ENCODE measurements at places on chromosomes 3 and 15. TPM values are rescaled to one million over a fixed set of nuclear protein-coding genes. Genes with fewer than 3 reads are reported as not detected.

The PXK gene
- 24.0 TPM for total RNA-seq

DNA sequence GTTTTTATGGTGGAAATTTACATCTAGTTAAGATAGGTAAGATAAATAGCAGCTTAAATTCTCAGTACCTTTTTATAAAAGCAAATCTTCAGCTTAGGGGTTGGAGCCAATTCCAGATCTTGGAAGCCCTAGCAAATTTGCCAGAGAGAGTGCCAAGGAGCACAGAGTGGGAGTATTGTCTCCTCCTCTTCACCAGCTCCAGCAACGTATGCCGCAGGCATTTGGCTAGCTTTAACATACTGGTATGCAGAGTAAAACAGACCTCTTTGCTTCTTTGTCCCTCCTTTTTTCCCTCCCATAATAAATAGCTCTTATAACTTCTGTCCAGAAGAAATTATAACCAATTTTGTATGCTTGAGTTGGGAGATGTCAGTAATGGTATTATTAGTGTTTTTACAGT lies 140.4 kb downstream of the DIPK2A start:
- DNase-seq, result no peak

The ST6GAL1 gene
- 97.4 TPM for total RNA-seq

DNA sequence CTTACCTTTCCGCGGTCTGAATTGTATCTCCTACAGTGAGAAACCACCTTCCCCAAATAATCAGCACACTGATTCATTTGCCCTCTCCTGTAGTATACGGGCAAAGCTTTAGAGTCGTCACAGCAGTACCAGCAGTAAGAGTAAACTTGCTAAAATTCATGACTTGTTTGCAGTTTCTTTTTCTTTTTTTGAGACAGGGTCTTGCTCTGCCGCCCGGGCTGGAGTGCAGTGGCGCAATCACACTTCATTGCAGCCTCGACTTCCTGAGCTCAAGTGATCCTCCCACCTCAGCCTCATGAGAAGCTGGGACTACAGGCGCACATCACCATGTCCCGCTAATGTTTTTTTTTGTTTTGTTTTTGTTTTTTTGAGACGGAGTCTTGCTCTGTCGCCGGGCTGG lies 11.9 kb downstream of the SCAMP5 start:
- DNase-seq, result no peak

DNA sequence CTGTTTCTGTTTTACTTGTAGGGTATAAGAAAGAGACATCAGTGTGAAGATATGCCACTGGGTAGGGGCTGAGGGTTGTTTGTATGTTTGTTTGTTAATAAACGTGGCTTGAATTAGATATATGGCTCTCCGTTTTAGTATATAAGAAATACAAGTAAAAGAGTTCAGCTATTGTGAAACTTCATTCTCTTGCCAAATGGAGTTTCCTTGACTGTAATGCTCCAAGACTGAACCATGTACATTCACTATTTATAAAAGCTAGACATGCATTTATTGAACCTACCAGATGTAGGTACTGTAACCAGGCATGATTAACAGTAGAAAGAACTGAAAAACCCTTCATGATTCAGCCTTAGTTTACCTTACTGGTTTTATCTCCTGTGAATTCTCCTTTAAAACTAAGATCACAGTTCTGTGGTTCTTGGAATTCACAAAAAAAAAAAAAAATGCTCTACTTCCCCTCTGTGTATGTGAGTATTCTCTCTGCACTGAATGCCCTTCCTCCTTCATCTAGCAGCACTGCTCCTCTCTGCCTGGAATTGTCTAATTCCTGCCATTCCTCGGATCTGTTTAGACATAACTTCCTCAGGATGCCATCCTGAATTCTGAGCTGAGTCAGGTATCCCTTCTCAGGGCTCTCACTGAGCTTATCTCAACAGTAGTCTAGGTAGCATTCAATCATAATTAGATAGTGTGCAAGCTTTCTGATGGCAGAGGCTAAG lies 504.4 kb downstream of the FHIT start:
- DNase-seq, result no peak

The FGF12 gene
- not detected for total RNA-seq

- no peak for DNase-seq
Observed at GRCh38 chr3:106687905-106688304, 689.3 kb upstream of the CCDC54 start.

The HES1 gene
- 0.14 TPM for total RNA-seq

The CCR8 gene
- not detected for total RNA-seq

DNA sequence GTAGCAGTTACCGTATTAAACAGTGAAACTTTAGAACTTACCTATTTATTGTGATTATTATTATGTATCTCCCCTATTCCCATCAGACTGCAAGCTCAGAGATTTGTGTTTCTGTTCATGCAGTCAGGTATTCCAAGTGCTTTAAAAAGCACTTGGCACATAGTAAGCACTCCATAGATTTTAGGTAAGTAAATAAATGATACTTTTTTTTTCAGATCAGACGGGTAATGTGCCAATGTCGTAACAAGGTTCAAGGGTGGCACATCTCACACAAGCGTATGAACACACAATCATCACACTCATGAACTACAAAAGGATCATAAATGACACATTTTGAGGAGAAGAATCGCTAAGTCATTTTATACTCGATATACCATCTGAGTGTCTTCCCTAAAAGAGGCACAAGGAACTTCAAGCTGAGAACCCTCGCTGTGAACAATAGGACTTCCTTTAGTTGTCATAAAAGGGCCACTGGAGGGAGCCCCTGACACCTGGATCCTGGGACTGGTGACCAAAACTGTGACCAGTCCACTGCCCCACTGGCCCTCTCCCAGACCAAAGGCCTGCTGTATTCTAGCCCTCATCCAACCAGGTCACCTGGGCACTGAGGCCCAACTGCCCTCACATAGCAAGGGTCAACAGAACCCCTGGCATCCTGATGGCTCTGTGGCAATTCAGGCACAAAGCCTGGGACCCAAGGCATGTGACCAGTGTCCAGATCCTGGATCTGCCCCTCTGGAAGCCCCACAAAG lies 32.1 kb downstream of the KIF9 start:
- DNase-seq, result no peak

- DNase-seq, result no peak
Observed at GRCh38 chr3:189822726-189823125, 191.5 kb downstream of the TP63 start.

GRCh38 chr3:124352149-124352539 lies 360.2 kb upstream of the ROPN1 start:
- DNase-seq, result no peak

The SNURF gene
- total RNA-seq, result 19.6 TPM

DNA sequence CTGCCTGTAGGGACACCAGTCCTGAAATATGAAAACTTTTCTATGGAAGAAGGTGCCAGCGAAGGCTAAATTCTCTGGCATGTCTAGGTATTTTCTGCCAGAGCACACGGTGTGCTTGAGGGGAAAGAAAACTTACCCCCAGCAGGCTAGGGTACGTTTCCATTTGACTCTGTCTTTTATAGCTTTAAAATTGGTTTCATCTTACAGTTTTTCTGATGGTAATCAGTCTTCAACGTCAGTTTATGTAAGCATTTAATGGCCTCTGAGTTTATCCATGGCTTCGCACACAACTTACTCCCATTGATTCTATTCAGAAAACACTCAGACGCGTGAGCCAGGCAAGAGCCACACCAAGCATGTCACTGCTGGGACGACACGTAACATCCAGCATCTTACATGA lies 249.7 kb downstream of the ADAMTS17 start:
- no peak for DNase-seq

DNA sequence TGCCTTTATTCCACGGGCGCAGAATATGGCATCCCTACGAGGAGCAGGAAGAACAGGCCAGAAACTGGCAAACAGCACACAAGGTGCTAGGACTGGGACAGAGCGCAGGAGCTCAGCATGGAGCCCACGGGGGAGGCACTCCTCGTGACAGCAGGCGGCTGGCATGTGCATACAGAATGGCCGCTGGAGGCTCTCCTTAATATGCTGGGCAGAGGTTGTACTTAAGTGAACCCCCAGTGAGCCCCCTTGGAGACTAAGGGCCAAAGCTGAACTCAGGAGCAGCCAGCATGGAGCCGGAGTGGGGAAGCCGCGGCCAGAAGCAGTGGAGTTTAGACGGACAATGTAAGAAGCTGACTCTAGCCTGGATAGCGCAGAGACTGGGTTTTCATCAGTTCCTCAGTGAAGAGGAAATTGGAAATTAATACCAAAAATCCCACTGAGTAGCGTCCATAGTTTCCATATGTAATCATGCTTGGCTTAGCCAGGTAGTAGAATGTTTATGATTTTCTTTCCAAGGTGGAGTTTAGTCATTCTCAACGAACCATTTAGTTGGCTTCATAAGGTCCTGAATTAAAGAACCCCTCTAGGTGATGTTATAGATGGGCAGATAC lies 69.4 kb downstream of the EPHB3 start:
- DNase-seq, result no peak

- no peak for DNase-seq
Observed at GRCh38 chr3:53700441-53700840, 145.8 kb downstream of the CHDH start.

DNA sequence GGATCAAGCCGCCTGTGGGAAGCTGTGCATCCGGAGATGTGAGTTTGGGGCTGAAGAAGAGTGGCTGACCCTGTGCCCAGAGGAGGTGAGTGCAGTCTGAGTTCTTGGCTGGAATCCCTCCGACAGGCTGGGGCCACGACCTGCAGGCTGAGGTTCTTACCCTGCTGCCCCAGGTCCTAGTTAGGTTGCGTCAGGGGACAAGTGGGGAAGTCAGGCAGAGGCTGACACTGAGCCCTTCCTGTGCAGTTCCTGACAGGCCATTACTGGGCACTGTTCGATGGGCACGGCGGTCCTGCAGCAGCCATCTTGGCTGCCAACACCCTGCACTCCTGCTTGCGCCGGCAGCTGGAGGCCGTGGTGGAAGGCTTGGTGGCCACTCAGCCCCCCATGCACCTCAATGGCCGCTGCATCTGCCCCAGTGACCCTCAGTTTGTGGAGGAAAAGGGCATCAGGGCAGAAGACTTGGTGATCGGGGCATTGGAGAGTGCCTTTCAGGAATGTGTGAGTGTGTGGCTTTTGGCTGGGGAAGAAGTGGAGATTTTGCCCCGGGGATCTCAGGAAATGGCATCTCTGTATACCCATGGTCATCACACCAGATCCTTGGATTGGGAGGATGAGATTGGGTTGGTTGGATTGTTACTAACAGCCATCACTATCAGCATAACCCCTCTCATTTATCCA lies 1.3 kb downstream of the PPM1M start:
- DNase-seq, result no peak

DNA sequence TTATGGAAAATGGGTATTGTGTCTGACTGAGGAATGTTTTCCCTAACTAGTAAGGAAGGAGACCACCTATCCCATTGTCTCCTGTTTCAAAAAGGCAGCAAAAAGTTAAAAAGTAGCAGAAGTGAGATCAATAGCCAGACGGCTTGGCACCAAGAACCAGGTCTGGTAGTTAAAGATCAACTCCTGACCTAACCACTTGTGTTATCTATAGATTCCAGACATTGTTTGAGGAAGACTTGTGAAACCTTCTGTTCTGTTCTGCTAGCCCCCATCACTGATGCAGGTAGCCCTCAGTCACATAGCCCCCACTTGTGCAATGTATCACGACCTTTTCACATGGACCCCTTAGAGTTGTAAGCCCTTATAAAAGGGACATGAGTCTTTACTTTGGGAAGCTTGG lies 46.3 kb upstream of the C2CD4B start:
- DNase-seq, result no peak

- DNase-seq, result no peak
Observed at GRCh38 chr3:13215940-13216546, 142.8 kb upstream of the IQSEC1 start.

Measured in activated naive CD8-positive, alpha-beta T cell treated with anti-CD3 and anti-CD28 coated beads for 36 hours (primary cell).